ENCODE measurements at places on chromosomes 6 and 20. TPM values are rescaled to one million over a fixed set of nuclear protein-coding genes. Genes with fewer than 3 reads are reported as not detected.

WFDC6 gene
- not detected for total RNA-seq

SCRT2 gene
- 0.04 TPM for total RNA-seq

MTCH1 gene
- 122 TPM for total RNA-seq

CRIP3 gene
- 0.11 TPM for total RNA-seq

GSTA2 gene
- not detected for total RNA-seq

SNRPB2 gene
- total RNA-seq: 158 TPM

ANGPT4 gene
- 0.04 TPM for total RNA-seq

PAX1 gene
- total RNA-seq: 0.11 TPM

ETV7 gene
- total RNA-seq: 0.28 TPM

MEI4 gene
- not detected for total RNA-seq

CST4 gene
- total RNA-seq: not detected

MTHFD1L gene
- 40.5 TPM for total RNA-seq

BTN1A1 gene
- total RNA-seq: not detected

HLA-DRA gene
- total RNA-seq: not detected

OGFRL1 gene
- total RNA-seq: 6.9 TPM

PLCB4 gene
- 25.2 TPM for total RNA-seq

VEGFA gene
- total RNA-seq: 33.4 TPM

FAM162B gene
- total RNA-seq: 0.11 TPM

All from A549 treated with dexamethasone at 1 μM for 4 hours (cell line).